WTC11 (cell line): ENCODE measurements at places on chromosomes 7 and 10.

DNA sequence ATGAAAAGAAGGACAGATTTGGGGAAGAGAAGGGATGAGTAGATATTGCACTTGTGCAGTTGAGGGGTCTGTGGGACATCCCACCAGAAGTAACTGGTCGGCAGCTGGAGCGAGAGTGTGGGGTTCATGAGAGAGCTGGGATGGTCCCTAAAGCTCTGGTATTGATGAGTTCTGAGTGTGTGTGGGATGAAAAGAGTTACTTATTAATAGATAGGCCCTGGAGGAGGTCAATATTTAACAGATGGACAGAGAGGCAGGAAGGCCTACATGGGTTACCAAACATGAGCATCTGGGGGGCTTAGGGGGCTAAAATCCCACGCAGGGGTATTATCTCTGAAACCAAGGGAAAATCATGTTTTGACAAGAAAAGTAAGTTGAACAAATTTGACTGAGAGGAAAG is 95.7 kb upstream of the SFMBT2 start:
- DNase-seq: no peak

DNA sequence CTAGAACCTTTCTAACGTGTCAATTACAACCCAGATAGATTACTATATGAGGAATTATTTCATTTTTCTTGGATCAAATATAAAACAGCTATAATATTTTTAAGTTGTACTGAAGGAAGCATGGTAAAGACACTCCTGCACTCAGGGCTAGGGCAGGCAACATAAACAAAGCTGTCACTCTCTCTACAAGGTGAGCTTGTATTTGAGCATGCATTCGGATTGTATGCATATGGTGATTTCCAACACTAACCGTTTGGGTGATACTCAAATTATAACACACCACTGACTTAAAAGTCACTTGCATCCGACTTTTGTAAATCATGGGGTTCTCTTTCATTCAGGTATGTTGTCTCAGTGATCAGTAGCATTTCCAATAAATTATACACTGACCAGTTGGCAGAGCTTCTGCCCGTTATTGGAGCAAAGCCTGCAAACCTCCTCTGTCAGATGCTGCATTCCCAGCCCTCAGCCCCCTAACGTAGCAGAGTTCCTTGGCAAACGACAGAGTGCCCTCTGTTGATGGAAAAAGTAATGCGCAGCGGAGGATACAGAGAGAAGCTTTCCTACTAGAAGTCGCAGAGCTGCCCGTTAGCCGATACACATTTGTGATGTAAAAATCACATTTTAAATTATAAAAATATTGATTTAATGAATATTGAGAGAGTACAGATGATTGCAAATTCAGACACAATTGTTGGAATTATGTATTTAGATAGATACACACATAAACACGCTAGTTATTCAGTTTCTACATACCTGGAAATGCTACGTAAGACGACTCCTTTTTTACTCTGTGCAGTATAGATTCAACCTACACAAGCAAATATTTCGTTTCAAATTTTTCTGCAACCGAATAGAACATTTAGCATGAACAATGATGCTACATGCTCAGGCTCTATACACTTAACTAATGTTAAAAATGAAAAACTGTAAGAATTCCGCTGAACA is 173.9 kb upstream of the SP4 start:
- DNase-seq: peak; percentile 82

DNA sequence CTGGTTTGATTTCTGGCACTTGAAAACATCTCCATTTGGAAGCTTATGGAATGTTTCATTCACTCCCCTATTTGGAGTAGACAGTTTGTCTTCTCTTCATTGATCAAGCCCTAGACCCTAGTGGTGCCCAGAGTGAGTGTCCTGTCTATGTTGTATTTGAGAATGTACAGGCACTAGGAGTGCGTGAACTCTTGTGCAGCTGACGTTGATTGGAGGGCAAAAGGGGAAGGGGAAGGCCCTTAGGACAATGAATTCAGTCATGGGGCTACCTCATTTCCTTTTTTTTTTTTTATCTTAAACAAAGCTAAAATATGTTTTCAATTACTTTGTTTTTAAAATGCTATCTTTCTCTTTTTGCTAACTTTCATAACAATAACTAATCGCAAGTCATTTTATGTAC is 66.5 kb downstream of the ADD3 start:
- DNase-seq: no peak

DNA sequence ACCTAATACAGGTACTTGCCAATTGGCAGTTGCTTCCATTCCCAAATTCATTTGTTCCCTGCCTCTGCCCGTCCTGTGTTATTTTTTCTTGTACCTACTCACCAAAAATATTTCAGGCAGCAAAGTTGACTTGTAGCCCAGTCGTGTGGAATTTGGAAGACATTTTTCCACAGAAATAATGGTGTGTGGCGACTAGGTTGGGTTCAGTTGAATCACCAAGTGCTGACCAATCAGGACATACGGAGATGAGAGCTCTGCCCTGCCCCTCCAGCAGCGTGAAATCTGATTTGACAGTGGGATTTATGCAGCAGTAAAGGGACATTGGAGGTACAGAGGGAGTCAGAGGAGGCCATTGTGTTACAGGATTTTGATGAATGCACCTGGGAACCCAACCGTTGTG is 216.9 kb downstream of the CCDC3 start:
- DNase-seq: no peak

GRCh38 chr7:44324481-44325200 is 753 bp downstream of the CAMK2B start:
- DNase-seq: no peak

DNA sequence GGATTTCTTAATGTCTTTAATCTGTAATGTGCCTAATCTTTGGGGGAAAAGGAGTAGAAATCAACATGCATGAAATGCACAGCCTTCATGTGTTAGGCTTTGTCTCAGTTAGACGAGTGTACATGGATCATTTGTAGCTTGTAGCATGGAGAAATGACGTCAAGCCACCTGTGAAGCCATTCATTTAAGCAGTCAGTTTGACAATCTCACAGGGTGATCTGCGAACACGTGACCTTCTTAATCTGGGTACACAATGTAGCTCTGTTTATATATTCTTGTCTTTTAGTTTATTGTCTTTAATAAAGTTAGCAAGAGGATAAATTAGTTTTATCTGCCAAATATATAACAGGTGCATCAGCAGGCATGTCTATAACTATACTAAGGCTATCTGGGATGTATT is 351.9 kb upstream of the LRGUK start:
- no peak for DNase-seq

GRCh38 chr7:50431316-50431715 is 18.8 kb downstream of the FIGNL1 start:
- DNase-seq: no peak

GRCh38 chr7:117008886-117009531 is 55.7 kb downstream of the ST7 start:
- no peak for DNase-seq

GRCh38 chr10:68330852-68331454 is 911 bp upstream of the HNRNPH3 start:
- no peak for DNase-seq

GRCh38 chr7:51824050-51824449 is 507.4 kb upstream of the COBL start:
- no peak for DNase-seq

DNA sequence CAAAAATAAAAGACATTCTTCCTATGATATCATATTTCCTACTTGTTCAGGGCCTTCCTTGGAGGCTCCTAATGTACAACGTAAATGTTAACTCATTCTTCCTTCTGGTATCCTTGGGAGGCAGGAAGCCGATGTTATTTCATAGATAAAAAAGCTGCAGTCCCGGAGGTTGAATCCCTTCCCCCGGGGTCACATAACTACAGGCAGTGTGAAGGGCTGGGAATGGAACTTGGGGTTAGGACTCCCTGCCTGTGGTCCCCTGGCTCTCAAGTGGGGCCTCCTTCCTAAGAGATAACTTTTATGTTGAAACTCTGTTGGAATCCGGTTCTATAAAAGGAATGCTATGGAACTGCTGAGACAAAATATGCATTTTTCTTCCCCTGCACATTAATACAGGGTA is 14.9 kb upstream of the CCDC3 start:
- no peak for DNase-seq

- DNase-seq: peak; percentile 50
These were observed 70.2 kb downstream of the HTR7 start for GRCh38 chr10:90787393-90788198.

- DNase-seq: no peak
These were observed 174.6 kb upstream of the TARP start for GRCh38 chr7:38448054-38448453.

GRCh38 chr7:98203964-98204605 is 7.2 kb upstream of the BHLHA15 start:
- DNase-seq: no peak

- no peak for DNase-seq
These were observed 12.7 kb downstream of the NRBF2 start for GRCh38 chr10:63145782-63146181.

GRCh38 chr7:129748356-129749109 is 137.0 kb downstream of the NRF1 start:
- no peak for DNase-seq

DNA sequence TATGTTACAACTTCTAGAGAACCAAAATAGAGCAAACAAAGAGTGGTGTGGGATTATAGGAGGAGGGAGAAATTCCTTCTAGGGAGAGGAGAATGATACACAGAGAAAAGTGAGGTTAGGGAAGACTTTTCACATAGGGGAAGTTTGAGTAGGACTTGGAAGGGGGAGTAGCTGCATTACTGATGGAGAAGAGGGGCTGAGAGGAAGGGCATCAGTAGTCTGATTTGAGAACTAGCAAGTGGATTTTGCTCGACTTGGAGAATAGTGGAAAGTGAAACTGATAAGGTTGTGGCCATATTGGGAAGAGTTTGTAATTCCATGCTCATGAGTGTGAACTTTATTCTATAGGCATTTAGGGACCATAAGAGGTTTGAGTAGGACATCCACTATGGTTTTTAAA is 6.1 kb downstream of the NRF1 start:
- no peak for DNase-seq

GRCh38 chr10:33353334-33353733 is 18.9 kb upstream of the NRP1 start:
- DNase-seq: no peak

- DNase-seq: no peak
These were observed 5.8 kb upstream of the DHTKD1 start for GRCh38 chr10:12062754-12063482.

GRCh38 chr10:122051609-122052385 is 62.8 kb downstream of the TACC2 start:
- DNase-seq: peak; percentile 69

- no peak for DNase-seq
These were observed 47.4 kb downstream of the ORC5 start for GRCh38 chr7:104160375-104160774.

GRCh38 chr10:110783509-110784107 is 88.1 kb upstream of the PDCD4 start:
- no peak for DNase-seq

DNA sequence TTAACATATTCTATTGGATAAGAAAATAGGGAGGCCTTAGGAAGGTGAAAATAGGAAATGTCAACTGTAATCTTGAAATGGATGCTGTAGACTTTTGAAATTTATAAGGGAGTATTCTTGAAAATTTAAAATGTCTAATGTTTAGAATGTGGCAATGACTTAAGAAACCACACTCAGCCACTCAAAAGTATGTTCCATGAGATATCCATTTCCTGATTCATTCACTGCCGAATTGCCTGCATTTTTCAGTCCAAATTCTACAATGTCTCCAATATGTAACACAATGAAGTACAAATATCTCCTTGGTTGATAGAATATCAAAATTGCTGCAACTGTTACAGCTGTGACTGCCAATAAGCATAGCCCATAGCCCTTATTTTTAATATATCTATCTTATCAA is 25.9 kb downstream of the PRKG1 start:
- DNase-seq: no peak

- DNase-seq: no peak
These were observed 462.5 kb downstream of the PLXNA4 start for GRCh38 chr7:132113536-132114371.

DNA sequence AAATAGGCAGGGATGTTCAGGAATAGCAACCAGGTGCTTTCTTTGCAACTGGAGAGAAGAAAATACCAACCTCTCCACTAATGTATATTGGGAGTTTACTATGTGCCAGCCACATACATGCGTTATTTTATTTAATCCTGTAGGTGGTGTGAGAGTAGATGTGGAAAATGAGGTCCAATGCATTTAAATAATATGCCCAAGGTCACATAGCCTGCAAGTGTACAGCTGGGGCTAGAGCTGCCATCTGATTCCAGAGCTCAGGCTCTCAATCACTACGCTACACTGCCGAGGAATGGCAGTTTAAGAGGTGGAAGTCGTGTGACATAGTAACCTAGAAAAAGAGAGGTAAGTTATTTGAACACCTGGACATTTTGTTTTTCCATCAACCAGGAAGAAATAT is 277.0 kb downstream of the EXOC4 start:
- no peak for DNase-seq

- no peak for DNase-seq
These were observed 213.5 kb downstream of the PAXIP1 start for GRCh38 chr7:154789404-154789803.

- no peak for DNase-seq
These were observed 6.6 kb upstream of the CALML3 start for GRCh38 chr10:5518143-5518542.

- DNase-seq: no peak
These were observed 297.2 kb upstream of the ZNF32 start for GRCh38 chr10:43945908-43946307.

DNA sequence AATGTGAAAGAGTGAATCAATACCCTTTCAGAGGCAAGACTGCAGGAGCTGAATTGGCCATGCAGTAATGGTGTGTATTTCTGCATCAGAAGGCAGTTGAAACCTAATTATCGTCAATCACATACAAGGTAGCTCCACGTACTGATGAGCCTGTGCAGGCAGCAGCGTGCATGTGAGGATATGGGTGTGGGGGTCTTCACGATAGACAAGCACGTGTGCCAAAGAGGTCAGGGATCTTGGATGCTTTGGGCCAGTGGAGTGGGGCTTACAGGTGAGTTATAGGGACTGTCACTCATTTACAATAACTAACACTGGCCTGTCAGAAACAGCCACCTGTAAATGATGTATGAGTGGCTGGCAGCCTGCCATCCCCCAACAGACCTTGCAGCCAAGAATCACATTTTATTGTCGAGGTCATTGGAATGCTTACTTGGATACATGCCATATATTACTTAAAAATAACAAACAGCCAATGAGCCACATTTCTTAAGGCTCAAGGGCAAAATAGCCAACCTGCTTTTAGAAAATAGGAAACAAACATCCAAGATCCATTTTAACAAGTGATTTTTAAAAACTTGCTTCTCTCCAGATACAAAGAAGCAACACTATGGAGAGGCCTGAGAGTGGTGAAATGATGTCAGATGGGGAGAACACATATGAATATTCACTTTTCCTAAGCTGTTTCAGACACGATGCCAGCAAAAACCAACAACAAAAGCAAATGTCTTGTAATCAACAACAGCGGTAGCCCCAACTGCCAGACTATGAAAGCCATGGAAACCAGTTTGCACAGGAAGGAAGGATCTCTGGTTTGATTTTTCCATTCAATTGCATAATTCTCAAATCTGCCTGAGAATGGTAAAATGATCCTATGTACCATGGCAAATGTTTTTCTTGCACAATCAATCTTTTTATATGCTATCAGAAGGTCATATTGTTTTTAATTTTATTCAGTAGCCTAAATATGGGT is 210.7 kb downstream of the SKAP2 start:
- no peak for DNase-seq
